HFFc6 (cell line): ENCODE measurements at places on chromosomes 11 and 22. TPM values are rescaled to one million over a fixed set of nuclear protein-coding genes. Genes with fewer than 3 reads are reported as not detected.

DNA sequence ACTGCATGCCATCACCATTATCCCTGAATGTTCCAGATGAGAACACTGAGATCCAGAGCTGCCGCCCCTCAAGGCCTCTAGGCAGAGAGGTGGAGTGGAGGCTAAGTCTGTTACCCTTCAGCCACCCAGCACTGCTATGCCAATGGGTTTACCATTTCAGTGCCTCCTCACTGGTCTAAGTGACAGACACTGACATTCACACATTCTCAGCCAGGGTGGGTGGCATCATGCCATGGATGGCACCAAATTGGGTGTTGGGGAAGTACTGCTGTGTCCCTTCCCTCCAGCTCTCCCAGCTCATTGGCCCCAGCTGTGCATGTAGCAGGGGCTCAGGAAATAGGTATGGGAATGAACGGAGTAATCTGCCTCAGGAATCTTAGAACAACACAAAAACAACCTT, 96.8 kb upstream of the PLET1 start:
- peaks cover 10% of the 10 kb centered on the region for H3K4me1 ChIP-seq
- H3K27ac ChIP-seq: no peak overlapping the region
- H3K4me3 ChIP-seq: no peak overlapping the region
- H3K27me3 ChIP-seq: no peaks in the 10 kb centered on the region; the same call in 1 of the 2 replicates
- no peak for DNase-seq

Gene TMPRSS4
- not detected in 3 replicates for total RNA-seq

DNA sequence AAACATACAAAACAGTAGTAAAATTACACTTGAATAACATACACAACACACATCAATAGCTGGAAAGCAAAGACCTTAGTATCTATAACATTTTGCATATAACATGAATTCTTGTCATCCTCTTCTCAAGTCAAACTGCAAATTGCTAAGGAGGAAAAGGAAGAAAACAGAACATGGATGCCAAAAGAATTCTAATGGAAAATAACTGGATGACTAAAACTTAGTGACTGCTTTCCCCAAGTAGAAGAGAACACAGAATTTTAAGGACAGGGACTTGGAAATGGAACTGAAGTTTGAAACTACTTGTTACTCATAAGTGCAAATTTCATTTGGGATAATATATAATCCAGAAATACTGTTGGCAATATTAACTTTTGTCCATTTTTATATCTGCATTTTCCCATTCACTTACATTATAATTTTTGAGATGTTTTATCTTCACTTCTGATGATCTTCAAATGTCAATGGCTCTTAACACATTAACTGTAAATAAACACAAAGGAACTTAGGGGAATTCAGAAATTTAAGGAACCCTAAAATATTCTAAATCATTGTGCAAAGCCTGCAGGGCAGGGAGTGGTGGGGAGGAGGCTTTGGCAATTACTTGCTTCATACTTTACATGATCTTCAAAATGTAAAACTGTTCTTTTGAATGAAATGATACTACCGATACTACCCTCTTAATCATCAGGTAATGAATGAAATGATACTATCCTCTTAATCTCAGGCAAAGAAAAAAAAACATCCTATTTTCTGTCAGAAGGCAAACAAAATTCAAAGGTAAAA, 9.9 kb downstream of the MTMR2 start:
- no peak for DNase-seq
- peak overlapping the region; percentile 42 for H3K4me3 ChIP-seq
- H3K27me3 ChIP-seq: no peaks in the 10 kb centered on the region

DNA sequence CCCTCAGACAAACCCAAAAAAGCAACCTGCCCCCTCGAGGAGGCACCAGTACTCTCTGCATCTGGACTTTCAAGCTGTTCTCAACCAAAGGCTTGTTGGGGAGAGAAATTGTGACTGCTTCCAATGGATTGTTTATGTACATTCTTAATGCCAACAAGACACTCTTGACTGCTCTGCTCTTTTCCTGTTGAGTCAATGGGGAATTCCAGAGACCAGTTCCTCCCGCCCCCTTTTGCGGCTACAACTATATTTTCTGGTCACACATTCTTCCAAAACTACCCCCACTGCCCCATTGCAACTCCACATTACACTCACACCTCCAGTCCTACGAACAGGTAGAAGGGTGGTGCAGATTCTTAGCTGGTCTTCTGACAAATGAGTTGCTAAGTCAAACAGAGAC, 187.0 kb downstream of the DSCAML1 start:
- no peak overlapping the region for H3K27ac ChIP-seq
- no peaks in the 10 kb centered on the region for H3K36me3 ChIP-seq
- H3K27me3 ChIP-seq: peaks cover 37% of the 10 kb centered on the region
- peaks cover 6% of the 10 kb centered on the region; the same call in 1 of the 2 replicates for H3K4me1 ChIP-seq
